Left hindlimb (tissue), 1 donor: ENCODE measurements at places on chromosomes 2 and 18.
A peak's percentile ranks its signal among the peaks of the same experiment; 100 is the strongest.

- no peak for DNase-seq
Observed at GRCh38 chr2:237351796-237352195, 62.2 kb downstream of the COL6A3 start.

GRCh38 chr18:35041815-35042387, 688 bp downstream of the MAPRE2 start:
- DNase-seq, result no peak

DNA sequence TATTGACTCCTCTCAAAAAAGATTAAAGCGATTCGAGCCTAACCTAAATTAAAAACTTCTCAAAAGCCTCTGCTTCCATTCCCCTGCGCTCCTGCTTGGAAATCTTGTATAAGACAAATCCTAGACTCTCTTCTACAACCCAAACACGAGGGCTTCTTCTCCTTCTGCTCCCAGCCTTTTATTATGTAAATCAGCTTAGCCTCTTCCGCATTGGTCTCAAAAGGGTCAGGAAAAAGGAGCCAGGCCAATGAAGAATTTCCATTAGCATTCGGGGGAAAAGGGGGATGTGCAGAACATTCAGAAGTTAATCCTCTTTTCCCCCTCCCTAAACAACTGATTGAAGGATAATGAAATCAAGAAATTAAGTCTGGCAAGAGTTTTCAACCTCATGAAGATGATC, 107.9 kb downstream of the FAM124B start:
- DNase-seq, result no peak

GRCh38 chr2:127382831-127383230, 4.9 kb downstream of the MAP3K2 start:
- DNase-seq, result no peak

DNA sequence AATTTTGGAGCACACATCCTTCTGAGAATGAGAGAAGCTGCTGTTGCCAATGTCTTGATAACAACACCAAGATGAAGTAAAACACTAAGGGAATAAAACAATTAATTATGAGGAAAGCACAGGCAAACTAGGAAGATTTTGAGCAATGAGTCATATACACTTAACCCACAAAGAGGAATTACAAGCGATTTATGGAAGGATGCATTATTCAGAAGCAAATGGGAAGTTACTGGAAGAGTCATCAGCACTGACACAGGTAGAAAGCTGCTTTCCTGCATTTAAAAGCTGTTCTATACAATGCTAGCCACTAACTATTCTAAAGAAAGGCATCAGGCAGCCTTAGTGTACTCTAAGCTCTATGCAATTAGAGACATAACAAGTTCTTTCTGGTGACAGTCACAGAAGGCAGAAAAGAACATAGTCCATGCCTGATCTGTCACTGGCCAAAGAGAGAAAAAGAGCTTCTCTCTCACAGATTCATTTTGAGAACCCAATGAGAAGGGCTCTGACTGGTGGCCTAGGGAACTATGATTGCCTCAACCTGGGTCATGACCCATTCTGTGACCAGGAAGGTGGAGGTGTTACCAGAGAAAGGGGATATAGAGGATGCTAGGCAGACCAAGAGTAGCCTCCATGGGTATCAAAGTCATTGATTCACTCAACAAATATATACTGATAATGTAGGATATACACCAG, 45.4 kb downstream of the M1AP start:
- no peak for DNase-seq

- no peak for DNase-seq
Observed at GRCh38 chr2:102358496-102358895, 2.9 kb downstream of the IL18R1 start.

- peak; percentile 23 for DNase-seq
Observed at GRCh38 chr18:79608069-79608468, 71.5 kb upstream of the CTDP1 start.

- DNase-seq, result no peak
Observed at GRCh38 chr18:72774914-72775313, 92.9 kb downstream of the NETO1 start.

DNA sequence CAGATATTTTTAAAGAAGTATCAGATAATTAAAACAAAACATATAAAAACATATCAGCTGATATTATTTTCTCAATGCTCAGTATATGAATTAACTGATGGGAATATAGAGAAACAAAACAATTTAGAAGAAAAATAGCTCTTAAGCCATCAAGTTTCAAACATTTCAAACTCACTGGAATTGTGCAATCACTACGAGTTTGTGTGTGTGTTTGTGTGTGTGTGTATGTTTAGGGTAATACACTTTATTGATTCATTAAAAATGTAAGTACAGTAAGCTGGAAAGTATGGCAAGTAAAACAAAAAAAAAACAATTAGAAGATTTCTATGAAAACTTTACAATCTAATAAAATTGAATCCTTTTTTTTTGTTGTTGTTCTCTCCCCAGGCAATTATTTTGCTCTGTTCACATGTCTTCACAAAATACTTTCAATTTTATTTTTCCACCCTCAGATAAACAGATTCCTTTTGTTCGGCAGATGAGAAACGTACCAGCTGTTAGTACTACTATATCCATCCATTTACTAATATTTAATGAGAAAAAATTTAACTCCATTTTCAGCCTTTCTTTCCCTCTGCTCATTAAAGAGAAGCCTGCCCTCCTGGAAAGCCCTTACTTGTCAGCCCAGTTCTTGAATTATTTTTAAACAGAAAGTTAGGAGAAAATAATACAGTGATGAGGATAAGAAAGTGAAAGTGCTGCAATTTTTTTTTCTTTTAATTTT, 87.6 kb downstream of the SLC8A1 start:
- DNase-seq, result no peak

- DNase-seq, result peak; percentile 44
Observed at GRCh38 chr2:174610243-174610995, 12.8 kb upstream of the WIPF1 start.

DNA sequence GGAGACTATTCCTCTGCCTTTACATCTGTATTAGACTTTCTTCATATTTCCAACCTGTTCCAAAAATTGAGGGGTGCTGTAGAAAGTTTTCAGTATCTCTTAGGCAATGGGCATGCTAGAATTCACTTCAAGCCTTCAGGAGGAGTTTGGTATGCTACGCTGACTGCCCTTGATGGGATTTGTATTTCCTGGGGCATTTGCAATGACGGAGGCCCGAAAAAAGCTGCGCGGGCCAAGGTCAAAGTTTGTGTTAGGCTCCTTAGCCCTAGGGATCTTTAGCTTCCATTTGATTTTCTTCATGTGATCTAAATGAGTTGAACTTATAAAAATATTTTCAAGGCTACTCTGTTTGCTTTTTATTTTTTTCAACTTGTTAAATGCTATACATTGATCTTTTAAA, 5.1 kb downstream of the CPS1 start:
- no peak for DNase-seq

GRCh38 chr2:16165518-16166326, 225.4 kb downstream of the MYCN start:
- no peak for DNase-seq

GRCh38 chr2:58436872-58437271, 195.7 kb upstream of the FANCL start:
- no peak for DNase-seq

DNA sequence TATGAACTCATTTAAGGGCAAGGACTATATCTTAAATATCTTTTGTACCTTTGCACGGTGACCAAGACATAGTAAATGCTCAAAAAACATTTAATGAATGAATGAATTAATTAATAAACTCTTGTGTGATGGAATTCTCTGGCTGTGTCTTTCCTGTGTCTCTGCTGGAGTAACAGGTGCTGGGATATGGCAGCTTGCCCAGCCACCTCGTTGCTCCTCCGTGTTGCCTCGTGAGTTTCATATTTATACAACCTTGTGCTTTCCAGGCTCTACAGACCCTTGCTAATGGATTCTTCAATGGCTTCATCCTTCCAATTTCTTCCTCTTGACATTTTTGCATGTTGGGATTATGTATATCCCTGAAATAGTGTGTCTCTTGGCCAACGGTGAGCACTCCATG, 30.4 kb downstream of the CTAGE1 start:
- DNase-seq, result no peak

DNA sequence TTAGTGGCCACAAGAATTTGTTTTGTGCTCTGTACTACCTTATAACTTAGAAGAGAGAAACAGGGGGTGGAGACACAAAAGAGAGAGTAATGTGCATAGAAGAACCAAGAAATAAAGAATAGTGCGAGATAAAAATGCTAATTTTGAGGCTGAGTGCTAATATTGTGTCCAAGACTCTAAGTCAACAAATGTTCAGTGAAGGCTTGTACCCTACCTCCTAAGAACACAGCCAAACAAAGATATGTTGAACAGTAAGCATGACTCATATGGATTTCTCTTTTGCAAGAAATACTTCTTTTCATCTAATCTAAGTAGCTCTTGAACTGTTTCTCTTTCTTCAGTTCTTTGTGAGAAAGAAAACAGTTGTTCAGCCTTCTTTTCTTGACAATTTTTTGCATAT, 45.2 kb downstream of the GAREM1 start:
- DNase-seq, result no peak

DNA sequence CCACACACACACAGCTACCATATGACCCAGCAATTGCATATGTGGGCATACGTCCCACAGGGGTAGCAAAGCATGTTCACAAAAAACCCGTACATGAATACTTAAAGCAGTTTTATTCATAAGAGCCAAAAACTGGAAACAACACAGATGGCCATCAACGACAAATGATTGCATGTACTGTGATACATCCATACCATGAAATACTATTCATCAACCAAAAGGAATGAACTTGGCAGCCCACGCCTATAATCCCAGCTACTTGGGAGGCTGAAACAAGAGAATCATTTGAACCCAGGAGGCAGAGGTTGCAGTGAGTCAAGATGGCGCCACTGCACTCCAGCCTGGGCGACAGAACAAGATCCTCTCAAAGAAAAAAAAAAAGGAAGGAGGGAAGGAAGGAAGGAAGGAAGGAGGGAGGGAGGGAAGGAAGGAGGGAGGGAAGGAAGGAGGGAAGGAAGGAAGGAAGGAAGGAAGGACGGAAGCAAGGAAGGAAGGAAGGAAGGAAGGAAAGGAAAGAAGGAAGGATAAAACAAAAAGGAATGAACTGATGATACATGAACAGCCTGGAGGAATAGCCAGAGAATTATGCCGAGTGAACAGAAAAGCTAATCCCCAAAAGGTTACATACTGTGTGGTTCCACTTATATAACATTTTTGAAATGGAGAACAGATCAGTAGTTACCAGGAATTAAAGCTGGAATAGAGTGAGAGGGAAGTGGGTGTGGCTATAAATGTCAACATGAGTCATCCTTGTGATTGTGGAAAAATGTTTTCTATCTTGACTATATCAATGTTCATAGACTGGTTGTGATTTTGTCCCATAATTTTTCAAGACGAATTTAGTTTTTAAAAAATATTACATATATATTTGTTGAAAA, 19.6 kb upstream of the YPEL5 start:
- DNase-seq, result no peak

GRCh38 chr2:149353421-149353820, 23.0 kb downstream of the LYPD6 start:
- DNase-seq, result no peak

DNA sequence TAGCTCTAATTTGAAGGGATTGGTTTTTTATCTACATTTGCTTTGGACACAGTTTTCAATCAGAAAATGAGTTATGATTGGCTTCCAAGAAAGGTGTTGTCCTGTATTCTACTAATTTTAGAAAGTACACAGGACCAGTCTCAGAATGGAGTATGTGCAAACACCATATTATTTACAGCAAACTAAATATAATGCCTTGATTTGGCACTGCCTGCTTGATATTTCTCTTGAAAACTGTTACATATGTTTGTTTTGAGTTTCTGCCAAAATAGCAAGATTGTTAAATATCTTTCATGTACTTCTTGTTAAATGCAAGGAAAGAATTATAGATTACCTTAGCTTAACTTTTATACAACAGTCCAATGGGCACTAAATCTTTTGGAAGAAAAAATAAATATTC, 694.9 kb downstream of the KCNJ3 start:
- no peak for DNase-seq

GRCh38 chr2:173353556-173353955, 1.1 kb upstream of the CDCA7 start:
- no peak for DNase-seq

DNA sequence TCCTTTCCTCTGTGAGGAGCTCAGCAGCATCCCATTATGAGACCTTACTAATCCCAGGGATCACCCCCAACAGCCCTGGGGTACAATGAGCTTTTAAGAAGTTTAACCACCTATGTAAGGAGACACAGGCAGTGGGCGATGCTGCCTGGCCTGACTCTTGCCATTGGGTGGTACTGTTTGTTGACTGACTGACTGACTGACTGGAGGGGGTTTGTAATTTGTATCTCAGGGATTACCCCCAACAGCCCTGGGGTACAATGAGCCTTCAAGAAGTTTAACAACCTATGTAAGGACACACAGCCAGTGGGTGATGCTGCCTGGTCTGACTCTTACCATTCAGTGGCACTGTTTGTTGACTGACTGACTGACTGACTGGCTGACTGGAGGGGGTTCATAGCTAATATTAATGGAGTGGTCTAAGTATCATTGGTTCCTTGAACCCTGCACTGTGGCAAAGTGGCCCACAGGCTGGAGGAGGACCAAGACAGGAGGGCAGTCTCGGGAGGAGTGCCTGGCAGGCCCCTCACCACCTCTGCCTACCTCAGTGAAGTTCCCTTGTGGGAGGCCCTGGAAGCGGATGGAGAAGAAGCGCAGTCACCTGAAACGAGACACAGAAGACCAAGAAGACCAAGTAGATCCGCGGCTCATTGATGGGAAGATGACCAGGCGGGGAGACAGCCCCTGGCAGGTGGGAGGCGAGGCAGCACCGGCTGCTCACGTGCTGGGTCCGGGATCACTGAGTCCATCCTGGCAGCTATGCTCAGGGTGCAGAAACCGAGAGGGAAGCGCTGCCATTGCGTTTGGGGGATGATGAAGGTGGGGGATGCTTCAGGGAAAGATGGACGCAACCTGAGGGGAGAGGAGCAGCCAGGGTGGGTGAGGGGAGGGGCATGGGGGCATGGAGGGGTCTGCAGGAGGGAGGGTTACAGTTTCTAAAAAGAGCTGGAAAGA, 7.6 kb downstream of the PROC start:
- no peak for DNase-seq

- no peak for DNase-seq
Observed at GRCh38 chr2:194556629-194557028, 1100.4 kb upstream of the SLC39A10 start.

- DNase-seq, result no peak
Observed at GRCh38 chr2:79993144-79993543, 311.4 kb downstream of the LRRTM1 start.

DNA sequence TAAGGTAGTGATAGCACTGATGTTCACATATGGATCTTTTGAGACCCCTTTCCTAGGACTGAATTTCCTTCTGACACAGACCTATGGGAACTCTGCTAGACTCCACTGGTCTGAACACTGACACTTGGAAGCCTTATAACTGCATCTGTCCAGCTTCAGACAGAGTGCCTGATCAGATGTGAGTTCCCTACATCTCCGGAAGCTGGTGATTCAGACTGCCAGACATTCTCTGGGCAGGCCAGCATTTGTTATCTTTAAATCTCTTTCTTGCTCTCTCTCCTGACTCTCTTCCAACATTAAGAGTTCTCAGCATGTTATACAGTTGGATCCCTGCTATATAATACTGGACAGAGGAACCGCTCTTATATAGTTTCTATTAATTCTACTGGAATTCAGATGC, 408.5 kb downstream of the ZEB2 start:
- no peak for DNase-seq

GRCh38 chr2:6887751-6888192, 10.2 kb downstream of the RSAD2 start:
- DNase-seq, result no peak

GRCh38 chr2:207766041-207766551, 3.6 kb downstream of the FZD5 start:
- no peak for DNase-seq

GRCh38 chr2:191158747-191159146, 8.0 kb upstream of the STAT4 start:
- DNase-seq, result no peak

GRCh38 chr18:2495381-2495780, 75.9 kb downstream of the METTL4 start:
- no peak for DNase-seq
